ENCODE measurements at places on chromosomes 4 and X.

- DNase-seq: no peak
These were observed 285.0 kb upstream of the AADAT start for GRCh38 chr4:170374770-170375169.

- DNase-seq: no peak
These were observed 120.3 kb upstream of the CTSO start for GRCh38 chr4:156073976-156074375.

DNA sequence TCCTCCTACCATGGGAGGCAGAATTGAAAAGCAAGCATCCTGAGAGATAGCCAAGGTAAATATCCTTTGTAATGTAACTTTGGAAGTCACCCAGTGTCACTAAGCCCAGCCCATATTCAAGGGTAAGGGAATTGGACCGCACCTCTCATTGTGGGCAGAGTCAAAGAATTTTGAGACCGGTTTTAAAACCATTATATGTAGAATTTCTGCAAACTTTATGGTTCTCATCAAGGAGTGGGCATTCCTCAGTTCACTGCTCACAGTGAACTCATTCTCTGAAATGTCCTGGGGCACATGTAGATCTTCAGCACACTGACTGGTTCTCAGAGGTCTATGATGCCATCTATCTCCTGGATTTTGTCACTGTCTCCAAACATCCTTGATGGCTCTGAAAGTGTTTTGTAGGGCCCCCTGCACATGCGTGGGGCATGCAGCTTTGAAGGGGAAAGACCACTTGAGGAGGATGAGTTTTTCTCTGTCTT is 35.3 kb upstream of the CHRNA9 start:
- no peak for DNase-seq

- no peak for DNase-seq
These were observed 27.3 kb downstream of the NELFA start for GRCh38 chr4:1981251-1982058.

DNA sequence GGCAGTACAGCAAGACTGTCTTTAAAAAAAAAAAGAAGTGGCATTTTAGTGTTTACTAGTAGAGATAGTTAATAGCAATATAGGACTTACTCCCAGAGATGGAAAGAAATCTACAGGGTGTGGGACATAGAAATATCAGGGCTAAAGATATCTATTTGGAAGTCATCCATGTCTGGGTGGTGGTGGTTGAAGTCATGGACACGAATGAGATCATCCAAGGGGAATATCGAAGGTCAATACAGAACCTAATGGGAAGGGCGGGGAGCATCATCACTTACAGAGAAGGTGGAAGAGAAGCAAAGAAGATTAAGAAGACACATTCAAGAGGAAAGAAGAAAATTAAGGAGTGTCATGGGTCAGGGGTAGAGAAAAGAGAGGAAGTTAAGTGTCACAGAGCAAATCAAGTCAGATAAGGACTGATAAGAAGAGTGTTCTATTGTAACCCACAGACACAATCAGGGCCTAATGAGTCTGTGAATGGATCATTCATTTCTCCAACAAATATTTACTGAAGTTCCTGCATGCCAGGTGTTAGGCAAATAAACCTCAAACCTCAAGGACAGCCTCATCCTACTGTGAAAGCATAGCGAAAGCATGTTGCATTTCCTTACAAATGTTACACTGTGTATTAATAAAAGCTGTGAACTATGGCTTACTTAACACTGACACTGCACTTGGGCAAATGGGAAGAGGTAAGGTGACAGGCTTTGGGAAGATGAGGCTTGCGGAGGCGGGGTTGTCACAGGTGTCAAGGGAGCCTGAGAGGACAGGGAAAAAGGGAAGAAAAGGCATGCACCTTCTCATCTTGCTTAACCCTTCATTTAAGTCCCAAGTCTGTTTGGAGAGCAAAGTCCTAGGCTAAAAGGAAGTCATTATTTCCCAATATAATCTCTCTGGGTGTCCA is 65.3 kb downstream of the ELOVL6 start:
- DNase-seq: no peak

DNA sequence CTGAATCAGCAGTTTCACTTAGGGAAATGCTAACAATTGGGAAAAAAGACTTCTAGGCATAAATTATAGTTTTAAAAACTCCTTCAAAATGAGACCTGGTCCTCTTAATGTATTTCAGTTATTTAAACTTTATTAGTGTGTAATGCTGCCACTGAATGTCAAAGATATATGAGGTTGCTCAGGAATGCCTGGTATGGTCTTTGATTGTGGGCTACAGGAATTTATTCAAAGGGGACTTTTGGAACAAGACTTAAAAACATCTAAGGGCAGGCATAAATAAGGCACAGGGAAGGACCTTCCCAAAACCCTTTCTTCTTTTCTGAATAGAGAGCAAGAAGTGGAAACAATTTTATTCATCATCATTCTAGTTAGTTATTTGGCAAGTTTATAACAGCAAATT is 439.1 kb downstream of the TLL1 start:
- DNase-seq: no peak
